Right ventricle myocardium superior (tissue), 1 donor: ENCODE measurements at places on chromosomes 11 and 22. TPM values are rescaled to one million over a fixed set of nuclear protein-coding genes. Genes with fewer than 3 reads are reported as not detected.

GRCh38 chr11:35043936-35044335 is 95.0 kb upstream of the CD44 start:
- no peak for DNase-seq

DNA sequence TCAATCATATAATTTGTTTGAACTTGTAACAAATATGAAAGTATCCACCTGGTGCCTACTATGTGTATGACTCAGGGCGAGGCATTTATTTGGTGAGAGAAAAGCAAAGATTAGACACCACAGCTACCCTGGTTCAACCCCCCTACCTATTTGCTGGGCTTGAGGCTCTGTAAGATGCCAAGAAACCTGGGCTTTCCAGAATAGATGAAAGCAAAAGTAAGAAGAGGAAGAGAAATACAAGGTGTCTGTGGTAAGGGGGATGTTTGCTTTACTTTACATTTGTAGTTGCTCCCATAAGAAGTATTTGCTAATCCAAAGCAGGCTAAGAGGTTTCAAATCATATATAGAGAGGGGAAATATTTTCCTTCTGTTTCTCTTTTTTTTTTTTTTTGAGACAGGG is 61.7 kb downstream of the DDI1 start:
- DNase-seq, result no peak

GRCh38 chr11:30521297-30522071 is 64.7 kb downstream of the MPPED2 start:
- no peak for DNase-seq

NCR3LG1 gene
- total RNA-seq, result 0.56 TPM

DNA sequence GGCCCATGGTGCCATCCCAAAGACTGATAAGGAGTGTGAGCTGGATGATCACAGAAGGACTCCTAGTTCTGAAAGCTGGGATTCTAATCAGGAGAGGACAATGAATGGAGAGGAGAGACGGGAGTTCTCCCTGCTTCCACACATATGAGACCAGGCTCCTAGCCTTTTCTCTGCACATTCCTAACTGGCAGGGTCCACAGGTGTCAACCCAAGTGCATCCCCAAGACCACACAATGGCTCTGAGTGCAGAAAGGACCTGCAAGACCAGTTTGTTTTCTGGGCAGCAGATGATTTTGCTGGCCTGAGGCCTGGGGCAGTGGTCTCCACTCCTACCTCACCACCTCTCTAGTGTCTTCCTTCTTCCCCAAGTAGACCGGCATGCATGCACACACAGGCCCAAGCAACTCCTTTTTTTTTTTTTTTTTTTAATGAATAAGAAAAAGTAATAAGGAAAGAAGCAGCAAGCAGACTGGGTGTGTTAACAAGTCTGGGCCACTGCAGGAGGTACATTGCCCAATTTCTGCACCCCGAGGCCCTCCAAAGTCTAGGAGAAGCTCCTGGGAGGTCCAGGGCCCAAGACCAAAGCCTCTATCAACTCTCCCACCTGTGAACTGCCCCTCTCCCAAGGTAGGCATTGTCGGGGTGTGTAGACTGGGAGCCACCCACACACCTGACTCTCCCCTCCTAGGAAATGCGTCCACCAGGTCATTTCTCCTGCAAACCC is 1.2 kb upstream of the TSKU start:
- no peak for DNase-seq

DNA sequence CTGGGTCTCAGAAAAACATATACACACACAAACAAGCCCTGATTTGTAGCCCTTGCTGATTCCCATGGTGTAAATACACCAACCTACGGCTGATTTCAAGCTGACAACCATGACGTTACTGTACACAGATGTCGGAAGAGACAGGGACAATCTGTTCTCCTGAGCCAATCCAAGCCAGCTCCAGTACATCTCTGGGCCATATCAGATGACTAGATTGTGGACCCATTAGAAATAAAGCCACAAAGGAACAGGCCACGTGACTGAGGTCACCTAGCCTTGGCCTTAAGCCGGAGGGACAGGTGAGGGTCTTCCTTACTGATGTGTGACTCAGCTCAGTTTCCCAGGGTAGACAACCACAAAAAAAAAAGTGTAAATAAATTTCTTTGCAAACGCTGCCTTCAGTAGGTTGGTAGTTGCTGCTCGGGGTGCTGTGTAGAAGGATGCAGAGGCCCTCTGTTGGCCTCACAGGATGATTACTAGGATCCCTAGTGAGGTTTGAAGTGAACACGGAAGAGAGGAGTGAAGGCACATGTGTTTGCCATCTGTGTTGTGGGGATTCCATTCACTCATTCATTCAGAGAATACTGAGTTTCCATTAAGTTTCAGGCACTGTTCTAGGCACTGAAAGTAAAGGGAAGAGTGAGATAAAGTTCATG is 99.0 kb upstream of the LARGE1 start:
- no peak for DNase-seq

LRP5 gene
- 49.8 TPM for total RNA-seq

- DNase-seq, result peak; percentile 22
These were observed 42.9 kb downstream of the IGF2 start for GRCh38 chr11:2096011-2096918.

GRCh38 chr11:22807391-22807790 is 22.2 kb downstream of the SVIP start:
- no peak for DNase-seq

MTMR3 gene
- total RNA-seq, result 29.9 TPM

NCAM1 gene
- 226 TPM for total RNA-seq

GRCh38 chr11:118749429-118749828 is 41.5 kb downstream of the DDX6 start:
- no peak for DNase-seq

LARGE2 gene
- not detected for total RNA-seq

GRCh38 chr22:44677353-44677840 is 24.6 kb upstream of the PRR5 start:
- no peak for DNase-seq

GRCh38 chr11:118267486-118267885 is 3.4 kb upstream of the MPZL2 start:
- no peak for DNase-seq

MS4A14 gene
- 0.97 TPM for total RNA-seq

DNA sequence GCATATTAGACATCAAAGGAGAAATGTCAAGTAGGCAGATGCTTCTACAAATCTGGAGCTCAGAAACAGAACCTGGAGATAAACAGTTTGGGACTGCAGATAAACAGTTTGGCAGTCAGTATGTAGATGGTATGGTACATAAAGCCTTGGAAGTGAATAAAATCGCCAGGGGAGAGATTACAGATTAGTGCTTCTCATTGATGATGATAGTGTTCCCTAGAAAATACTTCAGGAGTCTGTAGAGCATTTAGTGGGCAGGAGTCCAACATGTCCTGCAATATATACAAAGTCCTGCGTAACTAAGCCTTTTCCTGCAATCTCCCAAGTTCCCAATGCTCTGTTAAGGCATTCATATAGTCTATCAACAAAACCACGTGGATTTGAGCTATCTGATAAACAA is 35.2 kb downstream of the NARS2 start:
- DNase-seq, result no peak

- no peak for DNase-seq
These were observed 11.7 kb upstream of the LDLRAD3 start for GRCh38 chr11:35932121-35932520.

GRCh38 chr11:12303421-12304149 is 73.8 kb upstream of the PARVA start:
- no peak for DNase-seq

OTOG gene
- not detected for total RNA-seq

DNA sequence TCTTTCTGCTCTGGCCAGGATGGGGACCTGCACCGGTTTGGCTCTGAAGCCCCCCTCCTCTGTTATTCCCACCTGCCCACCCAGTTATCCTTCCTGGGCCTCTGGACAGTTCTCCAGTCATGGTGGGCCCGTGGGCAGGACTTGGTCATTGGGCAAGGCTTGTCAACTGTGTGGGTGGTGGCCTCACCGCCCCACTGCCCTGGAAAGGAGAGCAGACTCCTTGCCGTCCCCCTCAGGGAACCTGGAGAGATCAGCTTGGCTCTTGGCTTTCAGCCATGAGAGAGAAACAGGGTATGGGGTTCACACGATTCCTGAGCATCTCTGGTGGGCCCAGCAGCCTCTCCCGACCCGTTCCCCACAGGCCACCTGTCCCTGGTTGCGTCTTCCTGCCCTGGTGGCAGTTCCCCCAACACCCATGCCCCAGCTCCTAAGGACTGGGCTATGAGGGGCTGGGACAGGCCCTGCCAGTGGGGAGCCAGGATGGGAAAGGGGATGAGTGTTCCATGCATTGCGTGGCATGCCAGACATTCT is 92.3 kb downstream of the MORC2 start:
- peak; percentile 26 for DNase-seq

PLAAT4 gene
- total RNA-seq, result 28.3 TPM

MOGAT2 gene
- 0.13 TPM for total RNA-seq

SMC1B gene
- not detected for total RNA-seq

GSTT2 gene
- total RNA-seq, result 0.62 TPM

GRCh38 chr22:37762389-37762836 is 45.3 kb upstream of the GCAT start:
- DNase-seq, result no peak

GRCh38 chr11:119044708-119045107 is 12.3 kb downstream of the HYOU1 start:
- no peak for DNase-seq

DNA sequence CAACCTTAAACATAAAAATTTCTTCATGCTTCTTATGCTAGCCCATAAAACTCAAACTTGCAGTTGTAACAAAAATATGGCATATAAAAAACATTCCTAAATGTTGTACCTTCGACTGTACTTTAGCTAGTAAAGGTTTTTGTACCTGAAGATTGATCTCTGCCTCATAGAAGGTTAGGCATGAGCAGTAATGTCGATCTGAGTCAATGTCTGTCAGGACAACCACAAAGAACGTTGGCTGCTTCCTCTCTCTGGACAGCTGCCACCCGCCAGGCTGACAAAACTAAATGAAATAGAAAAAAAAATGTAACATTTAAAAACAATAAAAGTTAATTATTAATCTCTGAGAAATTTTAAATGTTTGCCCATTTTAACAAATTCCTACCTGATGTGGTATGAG is 251.3 kb downstream of the SBF2 start:
- DNase-seq, result no peak

GRCh38 chr11:112279901-112280267 is 19.2 kb upstream of the PLET1 start:
- DNase-seq, result peak; percentile 85

KDELR3 gene
- 3.1 TPM for total RNA-seq

DNA sequence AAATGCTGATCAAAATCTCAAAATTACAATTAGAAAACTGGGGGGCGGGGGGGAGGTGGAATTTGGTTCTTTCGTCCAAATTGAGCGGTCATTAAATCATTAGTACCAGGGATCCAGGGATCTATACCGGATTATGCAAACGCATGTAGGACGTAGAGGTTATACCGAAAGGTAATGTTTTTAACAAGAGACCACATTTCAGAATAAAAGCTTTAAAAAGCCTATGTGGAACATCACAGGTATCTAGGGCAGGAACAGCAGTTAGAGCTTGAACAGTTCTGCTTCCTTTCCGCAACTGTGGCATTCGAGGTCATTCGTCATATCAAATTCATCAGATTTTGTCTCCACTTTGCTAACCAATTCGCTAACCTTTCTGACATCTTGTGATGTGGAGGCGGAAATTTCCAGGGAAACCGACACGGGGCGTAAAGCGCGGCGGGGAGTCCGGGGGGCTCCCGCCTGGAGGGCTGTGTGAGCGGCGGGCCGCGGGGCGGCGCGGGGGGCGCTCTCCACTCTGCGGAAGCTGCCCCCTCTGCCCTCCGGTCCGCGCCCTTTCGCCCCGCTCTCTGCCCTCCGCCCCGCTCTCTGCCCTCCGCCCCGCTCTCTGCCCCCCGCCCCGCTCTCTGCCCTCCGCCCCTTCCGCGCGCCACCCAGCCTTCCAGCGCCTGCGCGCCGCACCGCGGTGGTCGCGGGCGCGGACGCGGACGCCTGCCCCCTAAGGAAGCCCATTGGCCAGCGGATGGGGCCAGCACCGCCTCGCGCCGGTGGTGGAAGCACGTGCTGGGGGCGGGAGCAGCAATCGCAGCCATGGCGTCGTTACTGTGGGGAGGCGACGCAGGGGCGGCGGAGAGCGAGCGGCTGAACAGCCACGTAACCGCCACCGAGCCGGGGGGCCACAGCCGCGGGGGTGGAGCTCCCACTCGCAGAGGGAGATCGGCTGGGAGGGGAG is at the start of gene DDX25:
Gene DDX25, plus strand, starts transcription at position 798 of the 949 bp plus-strand sequence. Its CDS starts 10 bp downstream, at position 808.
- DNase-seq, result no peak

- DNase-seq, result no peak
These were observed 9.1 kb downstream of the P2RY6 start for GRCh38 chr11:73281201-73281741.

GRCh38 chr22:46064966-46065666 is 85.2 kb upstream of the PPARA start:
- DNase-seq, result peak; percentile 41

GRCh38 chr11:79493555-79494171 is 52.8 kb upstream of the TENM4 start:
- peak; percentile 72 for DNase-seq

- DNase-seq, result no peak
These were observed 10.0 kb downstream of the SIK2 start for GRCh38 chr11:111612224-111612623.

MMP13 gene
- total RNA-seq, result not detected

- no peak for DNase-seq
These were observed 42.1 kb upstream of the JAM3 start for GRCh38 chr11:134026655-134027343.

HEPN1 gene
- total RNA-seq, result not detected
